ENCODE measurements at places on chromosomes 13 and 19.

- no peak for DNase-seq
Measured at GRCh38 chr13:21526707-21527540, 67.8 kb upstream of the ZDHHC20 start.

DNA sequence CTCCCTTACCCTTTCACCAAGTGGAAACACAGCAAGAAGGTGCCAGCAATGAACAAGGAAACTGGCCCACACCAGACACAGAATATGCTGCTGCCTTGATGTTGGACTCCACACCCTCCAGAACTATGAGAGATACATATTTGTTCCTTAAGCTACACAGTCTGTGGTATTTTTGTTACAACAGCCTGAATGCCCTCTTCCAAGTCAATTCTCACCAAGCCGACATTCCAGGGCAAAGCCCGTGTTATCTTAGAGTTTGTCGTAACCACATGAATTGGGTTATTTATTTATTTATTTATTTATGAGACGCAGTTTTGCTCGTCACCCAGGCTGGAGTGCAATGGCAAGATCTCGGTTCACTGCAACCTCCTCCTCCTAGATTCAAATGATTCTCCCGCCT, 14.9 kb downstream of the FGF21 start:
- no peak for DNase-seq

GRCh38 chr13:41365631-41366030, 54.6 kb downstream of the NAA16 start:
- no peak for DNase-seq

DNA sequence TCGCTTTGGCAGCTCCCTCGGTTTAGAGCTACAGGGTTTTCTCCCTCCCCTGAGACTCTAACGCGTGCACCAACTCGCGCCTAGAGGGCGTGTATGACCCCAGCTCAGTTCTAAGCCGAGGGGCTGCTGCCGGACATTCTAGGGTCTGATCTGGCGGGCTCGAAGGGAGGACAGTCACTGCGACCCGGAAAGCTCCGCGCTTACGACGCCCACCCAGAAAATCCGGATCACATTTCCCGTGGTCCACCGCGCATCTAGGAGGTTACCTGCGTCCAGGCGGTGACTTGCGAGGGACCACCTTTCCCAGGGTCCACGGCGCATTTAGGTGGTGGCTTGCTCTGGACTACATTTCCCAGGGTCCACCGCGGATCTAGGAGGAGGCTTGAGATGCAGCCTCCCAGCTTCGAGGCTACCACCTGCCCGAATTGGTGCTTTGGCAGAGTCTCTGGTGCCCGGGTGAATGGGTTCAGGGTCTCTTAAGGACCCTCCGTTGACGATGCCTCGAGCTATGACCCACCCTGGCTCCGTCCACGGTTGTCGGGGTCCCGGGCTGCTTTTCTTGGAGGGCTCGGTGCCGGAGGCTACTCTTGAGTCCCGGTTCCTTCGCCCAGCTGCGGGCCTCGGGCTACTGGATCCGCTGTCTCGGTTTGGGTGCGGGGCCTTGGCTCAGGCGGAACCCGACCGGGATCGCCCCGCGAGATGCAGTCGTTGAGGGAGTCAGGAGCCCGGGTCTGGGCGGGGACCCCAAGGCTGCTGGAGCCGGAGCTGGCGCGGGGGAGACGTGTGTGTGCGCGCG, 30.5 kb downstream of the ZNF146 start:
- peak; percentile 5 for DNase-seq

GRCh38 chr13:48930918-48931317, 44.8 kb upstream of the FNDC3A start:
- no peak for DNase-seq

- DNase-seq: no peak
Measured at GRCh38 chr13:111005808-111006505, 91.1 kb upstream of the ANKRD10 start.

- no peak for DNase-seq
Measured at GRCh38 chr19:17183858-17184321, 31.3 kb upstream of the USE1 start.

GRCh38 chr13:112978561-112979405, 9.8 kb downstream of the MCF2L start:
- no peak for DNase-seq

DNA sequence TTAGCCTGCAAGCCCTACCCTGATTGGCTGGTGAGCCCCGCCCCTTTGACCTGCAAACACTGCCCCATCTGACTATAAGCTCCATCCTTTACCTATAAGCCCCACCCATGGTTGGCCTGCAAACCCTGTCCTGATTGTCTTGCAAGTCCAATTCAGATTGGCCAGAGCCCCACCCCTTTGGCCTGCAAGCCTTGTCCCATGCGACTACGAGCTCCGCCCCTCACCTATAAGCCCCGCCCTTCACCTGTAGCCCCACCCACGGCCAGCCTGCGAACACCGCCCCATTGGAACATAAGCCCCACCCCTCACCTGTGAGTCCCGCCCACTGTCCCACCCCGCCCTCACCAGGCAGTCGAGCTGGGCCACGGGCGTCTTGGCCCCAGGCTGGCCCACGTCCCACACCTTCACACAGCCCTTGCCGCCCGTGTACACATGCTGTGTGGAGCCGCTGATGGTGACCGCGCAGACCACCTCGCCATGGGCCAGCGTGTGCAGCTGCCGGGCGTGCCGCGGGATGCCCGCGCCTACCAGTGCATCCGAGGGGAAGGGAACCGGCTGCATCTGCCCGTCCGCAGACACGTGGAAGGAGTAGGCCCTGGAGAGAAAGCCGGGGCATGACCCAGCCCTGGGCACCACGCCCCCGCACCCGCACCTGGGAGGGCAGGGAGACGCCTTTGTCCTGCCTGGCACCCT, 22.9 kb downstream of the TLE2 start:
- no peak for DNase-seq

GRCh38 chr13:83086088-83086487, 796.2 kb downstream of the SLITRK1 start:
- DNase-seq: no peak

DNA sequence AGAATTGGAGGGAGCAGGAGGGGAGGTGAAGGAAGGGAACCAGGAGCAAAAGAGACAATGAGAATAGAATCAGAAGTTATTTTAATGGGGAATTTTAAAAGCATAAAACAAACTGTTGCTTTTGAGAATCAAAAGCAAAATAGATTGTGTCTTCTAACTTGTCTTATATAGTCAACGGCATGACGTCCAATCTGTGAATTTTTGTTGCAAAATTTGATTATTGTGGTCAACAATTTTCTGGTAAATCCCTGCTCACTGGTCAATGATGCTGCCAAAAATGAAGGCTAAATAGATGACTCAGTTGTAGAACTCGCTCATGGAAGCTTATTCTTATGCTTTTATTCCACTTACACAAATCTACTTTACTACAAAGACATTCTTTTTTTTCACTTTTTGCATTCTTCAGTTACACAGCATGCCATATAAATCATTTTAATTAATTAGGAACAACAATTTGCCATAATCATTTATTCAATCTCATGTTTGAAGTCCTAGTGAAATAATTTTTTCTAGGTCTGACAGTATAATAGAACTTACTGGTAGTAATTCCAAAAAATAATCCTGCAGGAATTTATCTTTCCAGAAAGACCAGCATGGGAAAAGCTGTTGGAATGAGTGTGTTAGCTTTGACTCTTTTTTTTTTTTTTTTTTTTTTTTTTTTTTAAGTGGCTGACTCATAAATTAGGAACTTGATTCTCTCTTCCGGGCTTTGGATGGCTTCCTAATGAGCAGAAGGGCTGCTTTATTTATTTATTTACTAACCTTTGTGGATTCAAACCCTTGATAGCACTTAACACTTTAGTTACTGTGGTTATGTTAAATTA, 256.9 kb downstream of the SPRY2 start:
- DNase-seq: peak; percentile 86

DNA sequence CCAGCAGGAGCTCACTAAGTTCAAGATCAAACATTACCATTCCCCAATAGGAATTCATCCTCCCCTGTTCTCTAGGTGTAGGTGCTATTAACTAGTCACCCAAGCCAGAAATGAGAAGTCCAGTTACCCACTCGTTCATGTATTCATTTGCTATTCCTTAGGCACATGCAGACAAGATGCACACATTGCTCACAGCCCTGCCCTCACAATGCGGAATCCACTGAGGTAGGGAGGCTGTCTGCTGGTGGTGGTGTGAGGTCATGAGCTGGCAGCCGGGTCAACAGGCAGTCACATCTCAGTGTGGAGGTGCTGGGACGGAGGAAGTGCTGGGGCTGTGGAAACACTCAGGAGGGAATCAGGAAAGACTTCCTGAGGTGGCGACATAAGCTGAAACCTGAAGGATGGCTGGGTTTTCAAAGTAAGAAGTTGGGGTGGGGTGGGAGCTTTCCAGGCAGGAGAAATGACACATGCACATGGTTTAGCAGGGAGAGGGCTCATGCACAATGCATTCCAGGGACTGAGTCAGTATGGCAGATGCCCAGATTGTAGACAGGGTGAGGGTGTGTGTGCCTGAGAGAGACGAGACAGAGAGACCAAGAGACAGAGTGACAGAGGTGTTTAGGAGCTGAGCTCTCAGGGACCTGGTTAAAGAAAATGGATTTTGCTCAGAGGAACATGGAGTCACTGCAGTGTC, 117.6 kb downstream of the USP12 start:
- DNase-seq: no peak

GRCh38 chr19:28601723-28602440, 611.1 kb downstream of the UQCRFS1 start:
- DNase-seq: no peak

DNA sequence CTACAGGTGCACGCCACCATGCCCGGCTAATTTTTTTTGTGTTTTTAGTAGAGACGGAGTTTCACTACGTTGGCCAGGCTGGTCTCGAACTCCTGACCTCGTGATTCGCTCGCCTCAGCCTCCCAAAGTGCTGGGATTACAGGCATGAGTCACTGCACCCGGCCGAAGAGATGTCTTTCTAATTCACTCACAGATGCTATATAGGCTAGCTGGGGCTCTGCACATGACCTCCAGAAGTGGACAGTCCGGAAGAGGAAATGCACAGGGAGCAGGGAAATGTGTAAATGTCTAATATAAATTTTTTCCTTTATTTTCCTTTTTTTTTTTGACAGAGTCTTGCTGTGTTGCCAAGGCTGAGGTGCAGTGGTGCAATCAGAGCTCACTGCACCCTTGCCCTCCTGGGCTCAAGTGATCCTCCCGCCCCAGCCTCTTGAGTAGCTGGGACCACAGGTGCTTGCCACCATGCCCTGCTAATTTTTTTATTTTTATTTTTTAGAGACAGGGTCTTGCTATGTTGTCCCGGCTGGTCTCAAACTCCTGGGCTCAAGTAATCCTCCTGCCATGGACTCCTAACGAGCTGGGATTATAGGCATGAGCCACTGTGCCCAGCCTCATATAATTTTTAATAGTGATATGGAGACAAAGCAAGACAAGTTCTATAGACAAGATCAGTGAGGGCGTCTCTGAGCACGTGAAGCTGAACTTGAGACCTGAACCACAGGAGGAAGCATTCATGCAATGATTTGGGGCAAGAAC, 8.4 kb downstream of the GIPC1 start:
- DNase-seq: no peak

DNA sequence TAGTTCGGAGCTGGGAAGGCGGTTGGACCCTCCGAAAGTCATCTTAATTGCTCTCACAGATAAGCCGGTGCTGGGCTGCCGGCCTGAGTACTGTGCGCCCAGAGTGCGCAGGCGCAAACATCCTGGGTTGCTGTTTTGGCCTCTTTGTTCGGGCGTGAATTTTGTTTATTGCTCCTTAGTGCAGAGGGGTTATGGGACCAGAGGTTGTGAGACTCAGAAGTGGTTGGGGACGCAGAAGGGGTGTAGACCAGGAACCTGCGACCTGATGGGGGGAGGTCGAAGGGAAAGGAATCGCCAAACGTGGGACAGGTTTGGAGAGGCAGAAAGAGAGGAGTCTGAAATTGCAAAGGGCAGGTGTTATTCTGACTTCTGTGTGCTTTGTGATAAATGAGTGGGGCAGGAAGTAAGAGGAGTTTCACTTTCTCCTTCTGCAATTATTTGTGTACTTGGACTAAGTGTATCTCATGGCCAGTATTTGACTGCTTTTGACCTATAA, 607 bp upstream of the ZNF566 start:
- DNase-seq: no peak

- no peak for DNase-seq
Measured at GRCh38 chr13:98313922-98314292, 136.8 kb upstream of the RNF113B start.

DNA sequence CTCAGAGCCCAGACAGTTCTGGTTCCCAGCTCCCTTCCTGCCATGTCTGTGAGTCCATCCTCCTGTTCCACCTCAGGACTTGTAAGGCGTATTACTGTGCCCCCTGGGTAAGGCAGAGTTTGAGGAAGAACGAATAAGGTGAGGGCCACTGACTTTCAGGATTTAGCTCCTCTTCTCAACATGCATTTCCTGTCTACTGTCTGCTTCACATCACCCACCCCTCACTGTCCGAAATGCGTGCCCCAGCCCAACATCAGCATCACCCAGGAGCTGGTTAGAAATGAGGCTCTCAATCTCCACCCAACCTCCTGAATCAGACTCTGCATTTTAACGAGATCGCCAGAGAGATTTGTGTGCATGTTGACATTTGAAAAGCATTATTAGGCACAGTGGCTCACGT, 44.4 kb downstream of the IRS2 start:
- no peak for DNase-seq

- no peak for DNase-seq
Measured at GRCh38 chr13:114081761-114082681, 50.4 kb downstream of the RASA3 start.

- DNase-seq: no peak
Measured at GRCh38 chr13:39455521-39456175, 147.3 kb downstream of the LHFPL6 start.

- no peak for DNase-seq
Measured at GRCh38 chr19:13102666-13103580, at the start of gene LYL1. Gene LYL1 (minus strand): TSS chr19:13102858. CDS start chr19:13101171, 1,687 bp downstream.

- peak; percentile 22 for DNase-seq
Measured at GRCh38 chr13:112838038-112838841, 130.8 kb upstream of the MCF2L start.
